Thymus (tissue), 14 donors: ENCODE measurements at places on chromosomes 16 and 17. TPM values are rescaled to one million over a fixed set of nuclear protein-coding genes. Genes with fewer than 3 reads are reported as not detected.

ODAD4 gene
- 0.61 TPM for total RNA-seq

GAS7 gene
- 9.7 TPM for total RNA-seq

ASIC2 gene
- total RNA-seq: 0.14 TPM

GPRC5B gene
- total RNA-seq: 1.5 TPM

PTGES3L gene
- total RNA-seq: 0.76 TPM

ADCY7 gene
- total RNA-seq: 30.9 TPM

CLEC19A gene
- total RNA-seq: 0.05 TPM

KRT28 gene
- 0.05 TPM for total RNA-seq

FZD2 gene
- total RNA-seq: 0.80 TPM

CAVIN1 gene
- 16.4 TPM for total RNA-seq

JPH3 gene
- total RNA-seq: 0.05 TPM

FOXL1 gene
- total RNA-seq: 0.19 TPM

KRT25 gene
- 0.19 TPM for total RNA-seq

PLA2G10 gene
- total RNA-seq: not detected

CDR2 gene
- 24.0 TPM for total RNA-seq

TAC4 gene
- 0.14 TPM for total RNA-seq

FBXO39 gene
- total RNA-seq: 0.09 TPM

VPS35L gene
- total RNA-seq: 19.5 TPM

CMTM2 gene
- total RNA-seq: 0.94 TPM

TSPAN10 gene
- total RNA-seq: 0.47 TPM

NPIPB13 gene
- total RNA-seq: 0.66 TPM

TM4SF5 gene
- not detected for total RNA-seq

UTP4 gene
- total RNA-seq: 18.5 TPM

RAB26 gene
- total RNA-seq: 0.28 TPM

NUPR1 gene
- total RNA-seq: 29.6 TPM

NPIPA5 gene
- total RNA-seq: 5.8 TPM

TMEM114 gene
- total RNA-seq: 0.14 TPM

NPIPA3 gene
- total RNA-seq: 0.09 TPM

PROCA1 gene
- total RNA-seq: 1.0 TPM

UMOD gene
- total RNA-seq: 0.28 TPM

GAST gene
- 5.0 TPM for total RNA-seq

GAS2L2 gene
- not detected for total RNA-seq

ZG16B gene
- total RNA-seq: 0.85 TPM

NOTUM gene
- 0.66 TPM for total RNA-seq

SRL gene
- 1.4 TPM for total RNA-seq

CBFA2T3 gene
- total RNA-seq: 11.2 TPM

MIEF2 gene
- 5.4 TPM for total RNA-seq

CNGB1 gene
- 0.19 TPM for total RNA-seq

AATF gene
- total RNA-seq: 66.3 TPM

ABCA10 gene
- total RNA-seq: 1.1 TPM

SPN gene
- 48.7 TPM for total RNA-seq

CEP295NL gene
- 0.38 TPM for total RNA-seq

CHAD gene
- 0.05 TPM for total RNA-seq

MSI2 gene
- 52.5 TPM for total RNA-seq

TP53TG3 gene
- not detected for total RNA-seq

SLC35G6 gene
- not detected for total RNA-seq

SLC5A10 gene
- total RNA-seq: 0.05 TPM

MINK1 gene
- 10.2 TPM for total RNA-seq

GSG1L gene
- not detected for total RNA-seq

MAP2K6 gene
- total RNA-seq: 18.5 TPM

ENPP7 gene
- total RNA-seq: 0.05 TPM

KCNJ12 gene
- 0.85 TPM for total RNA-seq

NXPH3 gene
- 0.52 TPM for total RNA-seq

RANBP10 gene
- 3.7 TPM for total RNA-seq

KIF18B gene
- 3.5 TPM for total RNA-seq
